T-helper 9 cell (primary cell): ENCODE measurements at places on chromosomes 16 and 17.

DNA sequence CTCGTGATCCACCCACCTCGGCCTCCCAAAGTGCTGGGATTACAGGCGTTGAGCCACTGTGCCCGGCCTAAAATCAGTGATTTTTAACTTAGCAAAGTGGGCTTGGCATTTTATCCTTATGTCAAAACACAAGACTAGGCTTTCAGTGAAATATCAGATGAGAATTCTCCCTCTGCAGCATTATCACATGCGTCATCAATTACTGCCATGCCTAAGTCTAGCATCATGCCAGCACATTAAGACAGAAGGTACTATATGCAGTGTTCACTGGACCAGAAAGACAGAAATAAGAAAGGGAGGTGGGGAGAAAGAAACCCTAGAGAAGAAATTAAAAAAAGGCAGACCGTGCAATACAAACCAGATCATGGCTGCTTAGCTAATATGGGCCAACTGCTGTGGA is 29.8 kb downstream of the GPATCH8 start:
- no peak for DNase-seq

DNA sequence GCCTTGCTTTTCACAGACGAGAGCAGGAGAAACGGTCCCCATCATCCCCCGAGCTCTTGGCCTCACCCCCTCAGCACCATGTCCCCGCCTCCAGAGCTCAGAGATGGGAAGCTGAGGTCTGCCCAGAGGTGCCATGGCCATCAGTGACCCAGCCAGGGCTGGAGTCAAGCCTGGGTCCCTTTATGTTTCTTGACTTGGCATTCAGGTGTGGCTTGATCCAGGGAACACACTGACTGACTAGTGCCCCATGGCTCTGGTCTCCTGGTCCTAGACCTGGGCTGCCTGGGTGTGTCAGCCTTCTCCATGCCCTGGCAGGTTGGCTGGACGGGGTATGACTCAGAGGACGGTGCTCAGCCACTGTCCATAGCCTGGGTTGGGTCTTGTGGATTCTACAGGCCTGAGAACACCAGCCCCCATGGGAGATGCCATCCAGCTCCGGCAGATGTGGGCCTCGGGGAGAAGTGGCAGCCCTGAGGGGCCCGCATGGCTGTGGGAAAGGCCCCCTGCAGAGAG is 54.2 kb downstream of the ZFPM1 start:
- DNase-seq: no peak

DNA sequence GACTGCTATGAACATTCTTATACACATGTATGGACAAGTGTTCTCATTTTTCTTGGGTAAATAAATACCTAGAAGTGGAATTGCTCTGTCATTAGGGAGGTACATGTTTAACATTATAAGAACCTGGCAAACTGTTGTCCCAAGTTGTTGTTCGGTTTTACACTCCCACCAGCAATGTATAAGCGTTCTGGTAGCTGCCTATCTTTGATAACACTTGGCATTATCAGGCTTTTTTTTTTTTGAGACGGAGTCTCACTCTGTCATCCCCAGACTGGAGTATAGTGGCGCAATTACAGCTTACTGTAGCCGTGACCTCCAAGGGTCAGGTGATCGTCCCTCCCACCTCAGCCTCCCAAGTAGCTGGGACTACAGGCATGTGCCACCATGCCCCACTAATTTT is 16.3 kb downstream of the ATAD5 start:
- DNase-seq: no peak

- DNase-seq: no peak
Measured at GRCh38 chr16:27458258-27458657, 56.3 kb downstream of the IL21R start.

GRCh38 chr16:84883301-84883700 is 63.5 kb downstream of the CRISPLD2 start:
- no peak for DNase-seq

- no peak for DNase-seq
Measured at GRCh38 chr16:68073902-68074760, 11.0 kb upstream of the NFATC3 start.

DNA sequence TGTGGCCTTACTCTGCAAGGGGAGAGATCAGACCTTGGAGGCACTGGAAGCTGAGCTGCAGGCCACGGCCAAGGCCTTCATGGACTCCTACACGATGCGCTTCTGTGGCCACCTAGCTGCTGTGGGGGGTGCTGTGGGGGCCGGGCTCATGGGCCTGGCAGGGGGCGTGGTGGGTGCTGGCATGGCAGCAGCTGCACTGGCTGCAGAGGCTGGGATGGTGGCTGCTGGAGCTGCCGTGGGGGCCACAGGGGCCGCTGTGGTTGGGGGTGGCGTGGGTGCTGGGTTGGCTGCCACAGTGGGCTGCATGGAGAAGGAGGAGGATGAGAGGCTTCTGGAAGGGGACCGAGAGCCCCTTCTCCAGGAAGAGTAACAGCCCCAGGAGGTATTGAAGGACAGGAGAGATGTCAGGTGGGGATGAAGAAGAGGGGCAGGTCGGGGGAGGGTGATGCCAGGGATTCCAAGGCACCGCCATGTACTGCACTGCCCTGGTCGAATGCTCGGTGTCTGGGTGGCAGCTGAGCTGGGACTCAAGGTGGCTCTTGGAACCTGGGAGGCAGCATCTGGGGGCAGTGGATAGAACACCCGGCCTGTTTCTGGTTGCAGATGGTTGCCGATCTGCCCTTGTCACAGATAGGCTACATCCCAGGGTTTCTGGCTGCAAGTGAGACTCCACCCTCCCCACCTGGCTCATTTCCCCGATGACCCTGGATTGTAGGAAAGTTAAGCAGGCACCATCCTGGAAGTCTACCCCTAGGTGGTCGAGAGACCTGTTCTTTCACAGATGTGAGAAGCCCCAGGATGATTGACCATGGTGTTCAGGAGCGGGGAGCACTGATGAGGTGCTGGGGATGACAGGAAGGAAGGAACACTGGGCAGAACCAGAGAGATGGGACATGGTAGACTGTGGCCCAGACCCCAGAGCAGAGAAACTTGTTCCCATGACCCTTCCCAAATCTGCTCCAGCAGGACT is 5.1 kb downstream of the RNF112 start:
- DNase-seq: no peak

GRCh38 chr17:66423056-66423955 is 120.9 kb downstream of the PRKCA start:
- no peak for DNase-seq

- no peak for DNase-seq
Measured at GRCh38 chr16:64910356-64910755, 211.5 kb downstream of the CDH11 start.

- DNase-seq: no peak
Measured at GRCh38 chr16:64696866-64697265, 425.0 kb downstream of the CDH11 start.

DNA sequence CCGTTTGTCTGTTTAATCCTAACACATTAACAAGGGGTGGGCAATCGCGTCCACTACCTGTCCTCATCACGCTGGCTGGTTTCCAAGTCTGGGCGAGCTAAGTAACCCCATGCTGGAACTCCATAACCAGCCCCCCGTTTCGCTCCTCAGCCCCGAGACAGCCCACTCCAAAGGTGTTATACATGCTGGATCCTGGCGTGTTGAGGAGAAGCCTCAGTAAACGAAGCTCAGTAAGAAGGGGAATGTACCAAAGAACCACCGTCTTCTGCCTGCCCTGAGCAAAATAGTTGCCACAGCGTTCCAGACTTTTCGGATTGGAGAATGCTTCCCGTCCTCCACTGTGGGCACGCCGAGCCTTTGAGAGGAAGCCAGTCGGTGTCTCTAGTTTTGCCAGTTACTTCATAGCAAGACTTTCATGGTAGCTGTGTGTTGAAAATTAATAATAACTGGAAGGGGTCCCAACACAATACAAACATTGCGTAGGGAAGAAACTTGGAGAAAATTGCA is 16.1 kb upstream of the C17orf78 start:
- DNase-seq: no peak

GRCh38 chr17:75571197-75571884 is 16.3 kb upstream of the MYO15B start:
- DNase-seq: no peak

DNA sequence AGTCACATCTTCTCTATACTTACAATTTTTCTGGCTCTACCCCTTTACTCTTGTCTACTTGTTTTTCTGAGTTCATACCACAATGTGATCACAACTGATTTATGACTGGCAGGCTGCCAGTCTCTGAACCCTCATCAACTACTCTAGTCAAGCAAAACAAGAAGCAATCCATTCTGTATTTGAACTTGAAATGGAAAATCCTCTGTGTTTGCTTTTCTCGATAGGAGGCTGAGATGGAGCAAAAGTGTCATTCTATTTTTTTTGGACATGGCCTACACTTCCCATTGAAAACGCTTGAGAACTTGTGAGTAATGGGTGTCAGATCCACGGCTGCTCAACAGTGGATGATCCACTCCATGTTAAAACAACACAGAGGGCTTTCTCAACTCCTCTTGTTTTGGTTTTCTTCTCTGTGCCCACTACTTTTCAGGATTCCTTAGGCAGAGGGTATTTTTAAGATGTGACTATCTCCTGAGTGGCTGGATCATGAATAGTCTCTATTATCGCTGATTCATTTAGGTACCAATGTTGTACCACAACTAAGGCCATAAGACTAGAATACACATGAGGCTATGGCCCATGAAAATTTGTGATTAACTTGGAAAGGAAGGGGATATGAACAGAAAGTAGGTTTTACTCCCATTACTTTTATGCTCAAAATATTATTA is 11.7 kb downstream of the TMEM100 start:
- DNase-seq: no peak

- no peak for DNase-seq
Measured at GRCh38 chr17:64507413-64507782, 621 bp downstream of the CEP95 start.

GRCh38 chr16:56916571-56917403 is 15.2 kb upstream of the HERPUD1 start:
- DNase-seq: no peak

GRCh38 chr16:31395647-31396046 is 2.5 kb downstream of the ITGAD start:
- no peak for DNase-seq

DNA sequence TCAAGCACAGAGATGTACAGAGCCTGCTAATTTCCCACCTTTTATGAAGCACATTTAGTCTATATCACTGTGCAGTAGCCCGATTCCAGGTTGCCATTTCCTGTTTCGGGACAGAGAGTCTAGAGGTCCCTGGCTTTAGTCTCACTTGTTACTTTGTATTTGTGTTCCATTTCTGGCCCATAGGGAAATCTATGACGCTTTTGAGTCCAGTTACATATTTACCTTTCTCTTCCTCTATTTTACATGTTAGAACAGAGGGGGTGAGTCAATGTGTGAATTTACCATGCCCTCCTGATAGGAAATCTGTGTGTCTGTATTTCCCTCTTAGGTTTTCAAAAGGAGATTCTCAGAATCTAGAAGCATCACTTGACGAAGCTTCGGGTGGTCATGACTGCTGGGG is 227.1 kb upstream of the ZFHX3 start:
- DNase-seq: no peak

DNA sequence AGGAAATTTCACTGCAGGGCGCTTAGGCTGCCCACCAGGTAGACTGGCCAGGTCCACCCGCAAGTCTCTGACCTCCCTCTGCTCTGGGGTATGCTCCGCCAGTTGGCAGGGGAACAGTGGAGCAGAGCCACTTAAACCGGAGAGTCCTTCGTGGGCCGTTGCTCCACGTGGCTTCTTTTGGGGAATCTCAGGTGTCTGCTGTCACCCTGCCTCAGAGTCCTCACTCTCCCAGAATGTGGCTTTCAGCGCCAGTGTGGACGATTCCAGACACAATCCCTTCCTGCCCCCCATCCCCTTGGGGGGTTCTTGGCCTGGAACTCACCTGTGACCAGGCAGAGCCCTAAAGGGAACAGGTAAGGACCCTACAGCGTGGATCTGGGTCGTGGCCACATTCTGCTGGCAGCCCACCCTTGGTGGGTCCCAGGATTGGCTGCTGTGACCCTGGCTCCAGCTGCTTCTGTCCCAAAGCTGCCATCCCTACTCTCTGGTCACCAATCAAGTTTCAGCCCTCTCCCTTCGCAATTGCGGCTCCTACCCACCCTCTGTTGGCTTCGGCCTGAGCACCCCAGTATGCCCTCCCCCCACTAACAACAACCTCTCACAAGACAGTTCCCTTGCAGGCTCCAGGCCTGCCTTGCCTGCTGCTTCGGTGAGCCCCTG is 22.2 kb downstream of the DHRS7C start:
- no peak for DNase-seq

DNA sequence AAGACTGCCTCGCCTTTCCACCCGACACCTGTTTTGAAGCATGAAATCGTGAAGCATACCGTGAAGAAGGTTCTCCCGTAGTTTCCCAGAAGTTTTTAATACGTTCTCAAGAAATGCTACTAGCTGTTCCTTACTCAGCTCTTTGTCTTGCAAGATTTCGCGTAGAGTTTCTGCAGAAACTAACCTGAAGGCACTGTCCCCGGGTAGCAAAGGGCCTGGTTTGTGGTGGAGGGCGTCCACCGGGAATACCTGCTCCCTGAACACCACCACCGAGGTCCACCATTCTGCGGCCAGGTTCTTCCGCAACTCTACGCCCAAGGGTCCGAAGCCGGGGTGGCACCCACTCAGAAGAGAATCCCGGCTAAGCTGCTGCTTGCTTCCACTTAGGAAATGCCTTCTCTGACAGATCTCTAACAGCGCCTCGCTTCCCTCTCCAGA is 487 bp downstream of the POLG2 start:
- DNase-seq: no peak

DNA sequence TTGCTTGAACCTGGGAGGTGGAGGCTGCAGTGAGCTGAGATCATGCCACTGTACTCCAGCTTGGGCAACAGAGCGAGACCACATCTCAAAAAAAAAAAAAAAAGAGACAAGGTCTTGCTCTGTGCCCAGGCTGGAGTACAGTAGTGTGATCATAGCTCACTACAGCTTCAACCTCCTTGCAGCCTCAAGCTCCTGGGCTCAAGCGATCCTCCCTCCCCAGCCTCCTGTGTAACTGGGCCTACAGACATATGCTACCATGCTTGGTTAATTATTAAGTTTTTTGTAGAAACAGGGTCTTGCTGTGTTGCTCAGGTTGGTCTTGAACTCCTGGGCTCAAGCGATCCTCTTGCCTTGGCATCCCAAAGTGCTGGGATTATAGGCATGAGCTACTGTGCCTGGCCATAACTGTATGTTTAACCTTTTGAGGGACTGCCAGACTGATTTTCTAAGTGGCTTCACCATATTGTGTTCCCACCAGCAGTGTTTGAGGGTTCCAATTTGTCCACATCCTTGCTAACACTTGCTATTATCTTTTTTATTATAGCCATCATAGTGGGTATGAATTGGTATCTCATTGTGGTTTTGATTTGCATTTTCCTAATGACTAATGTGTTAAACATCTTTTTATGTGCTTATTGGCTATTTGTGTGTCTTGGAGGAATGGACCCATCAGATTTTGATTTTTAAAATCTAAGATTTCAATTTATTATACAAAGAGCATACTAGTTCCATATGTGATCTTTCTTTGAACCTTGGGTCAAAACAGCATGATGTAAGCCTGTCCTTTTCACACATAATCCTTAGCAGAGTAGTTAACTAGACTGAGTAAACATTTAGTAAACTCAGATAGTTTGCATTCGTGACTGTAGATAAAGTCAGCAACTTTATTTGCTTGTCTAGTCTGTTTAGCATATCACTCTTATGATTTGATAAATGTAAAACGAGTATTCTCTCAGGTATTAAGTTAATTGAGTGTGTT is 38.1 kb upstream of the KPNB1 start:
- DNase-seq: no peak

- no peak for DNase-seq
Measured at GRCh38 chr16:80725566-80726162, 78.7 kb downstream of the CDYL2 start.
